AG09319 (cell line): ENCODE measurements at places on chromosomes 1 and 21.

DNA sequence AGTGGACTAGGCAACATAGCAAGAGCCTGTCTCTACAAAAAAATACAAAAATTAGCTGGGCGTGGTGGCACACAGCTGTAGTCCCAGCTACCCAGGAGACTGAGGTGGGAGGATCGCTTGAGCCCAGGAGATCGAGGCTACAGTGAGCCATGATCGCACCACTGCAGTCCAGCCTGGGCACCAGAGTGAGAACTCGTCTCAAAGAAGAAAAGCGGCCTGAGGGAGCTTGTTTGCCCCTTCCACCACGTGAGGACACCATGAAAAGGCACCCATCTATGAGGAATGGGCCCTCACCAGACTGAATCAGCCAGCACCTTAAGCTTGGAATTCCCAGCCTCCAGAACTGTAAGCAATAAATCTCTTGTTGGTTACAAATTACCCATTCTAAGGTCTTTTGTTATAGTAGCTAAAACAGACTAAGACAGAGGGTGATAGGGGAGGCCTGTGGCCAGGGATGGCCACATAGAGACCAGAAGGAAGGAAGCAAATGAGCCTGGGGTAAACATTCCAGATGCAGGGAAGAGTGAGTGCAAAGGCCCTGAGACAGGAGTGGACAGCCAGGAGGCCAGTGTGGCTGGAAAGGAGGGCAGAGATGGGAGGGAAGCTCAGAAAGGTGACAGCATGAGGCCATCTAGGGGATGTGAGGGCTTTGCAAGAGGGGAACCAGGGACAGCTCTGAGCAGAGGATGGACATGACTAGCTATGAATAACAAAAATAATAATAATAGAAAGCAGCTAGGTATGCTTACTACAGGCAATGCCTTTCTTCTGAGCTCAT lies 120.1 kb downstream of the MATN1 start:
- DNase-seq: no peak

GRCh38 chr21:29233611-29234540 lies 64.8 kb upstream of the BACH1 start:
- DNase-seq: no peak

DNA sequence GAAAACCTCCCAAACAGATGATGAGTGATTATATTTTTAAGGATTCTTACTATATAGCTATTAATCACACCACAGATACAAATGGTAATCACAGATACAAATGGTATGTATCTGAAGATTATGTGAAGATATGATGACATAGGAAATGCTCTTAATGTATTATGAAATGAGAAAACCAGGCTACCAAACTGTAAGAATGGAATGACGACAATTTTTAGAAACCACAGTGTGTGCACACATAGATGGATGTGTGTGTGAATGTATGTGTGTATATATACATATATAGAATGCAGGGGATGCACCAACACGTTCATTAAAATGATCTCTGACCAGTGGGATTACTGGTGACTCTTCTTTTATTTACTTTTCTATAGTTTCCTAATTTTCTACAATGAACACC lies 21.5 kb upstream of the ENAH start:
- no peak for DNase-seq

DNA sequence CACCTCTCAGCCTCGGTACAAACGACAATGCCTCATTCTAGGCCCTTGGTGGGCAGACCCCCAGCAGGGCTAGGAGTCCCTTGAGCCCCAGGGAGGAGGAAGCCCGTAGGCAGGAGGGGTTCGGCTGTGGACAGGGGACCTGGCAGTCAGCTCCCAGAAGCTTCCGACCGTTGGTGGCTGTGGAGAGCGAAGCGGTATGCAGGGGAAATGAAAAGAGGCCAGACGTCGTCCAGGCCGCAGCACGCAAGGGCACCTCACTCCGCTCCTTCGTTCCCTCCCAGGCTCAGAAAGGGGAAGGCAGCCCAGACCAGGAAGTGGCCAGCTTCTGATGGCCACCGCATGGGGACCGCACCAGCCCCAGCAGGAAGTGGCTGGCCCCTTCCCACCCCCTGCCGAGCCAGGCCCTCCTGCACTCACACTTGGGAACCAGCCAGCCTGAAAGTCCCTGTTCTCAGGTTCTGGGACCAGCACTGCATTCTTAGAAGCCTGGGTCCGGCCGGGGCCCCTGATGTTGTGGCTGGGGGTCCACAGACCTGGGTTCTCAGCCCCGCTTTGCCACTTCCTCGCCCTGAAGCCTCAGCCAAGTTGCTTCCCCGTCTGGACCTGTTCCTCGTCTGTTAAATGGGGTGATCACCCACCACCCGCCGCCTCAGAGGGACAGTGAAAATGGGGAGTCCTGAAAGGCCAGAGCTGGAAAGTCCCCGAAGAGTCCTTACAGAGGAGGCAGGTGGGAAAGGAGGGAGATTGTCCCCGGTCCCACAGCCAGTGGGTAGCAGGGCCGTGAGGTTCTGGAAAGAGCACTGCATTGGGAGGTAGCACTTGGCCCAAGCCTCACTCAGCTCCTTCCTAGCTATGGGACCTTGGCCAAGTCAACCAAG lies 104.0 kb upstream of the RUNX3 start:
- no peak for DNase-seq

GRCh38 chr1:186244825-186245224 lies 130.2 kb downstream of the TPR start:
- DNase-seq: no peak

DNA sequence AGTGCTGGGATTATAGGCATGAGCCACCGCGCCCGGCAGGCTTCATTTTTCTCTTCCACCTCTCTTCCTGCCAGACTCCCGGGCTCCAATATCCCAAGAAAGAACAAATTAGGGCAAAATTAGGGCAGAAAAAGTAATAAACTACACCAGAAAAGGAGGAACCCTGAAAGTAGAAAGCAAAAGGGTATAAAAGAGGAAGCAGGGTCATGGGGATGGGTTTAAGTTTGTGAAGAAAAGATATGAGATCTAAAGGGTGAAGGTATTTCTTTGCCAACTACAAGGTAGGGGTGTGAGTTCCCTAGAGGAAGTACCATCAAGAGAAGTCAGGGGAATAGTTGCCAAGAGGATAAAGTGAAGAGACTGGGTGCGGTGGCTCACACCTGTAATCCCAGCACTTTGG lies 9.9 kb downstream of the PTPN22 start:
- DNase-seq: no peak

- DNase-seq: no peak
Measured at GRCh38 chr1:167665469-167665868, 35.4 kb downstream of the RCSD1 start.

DNA sequence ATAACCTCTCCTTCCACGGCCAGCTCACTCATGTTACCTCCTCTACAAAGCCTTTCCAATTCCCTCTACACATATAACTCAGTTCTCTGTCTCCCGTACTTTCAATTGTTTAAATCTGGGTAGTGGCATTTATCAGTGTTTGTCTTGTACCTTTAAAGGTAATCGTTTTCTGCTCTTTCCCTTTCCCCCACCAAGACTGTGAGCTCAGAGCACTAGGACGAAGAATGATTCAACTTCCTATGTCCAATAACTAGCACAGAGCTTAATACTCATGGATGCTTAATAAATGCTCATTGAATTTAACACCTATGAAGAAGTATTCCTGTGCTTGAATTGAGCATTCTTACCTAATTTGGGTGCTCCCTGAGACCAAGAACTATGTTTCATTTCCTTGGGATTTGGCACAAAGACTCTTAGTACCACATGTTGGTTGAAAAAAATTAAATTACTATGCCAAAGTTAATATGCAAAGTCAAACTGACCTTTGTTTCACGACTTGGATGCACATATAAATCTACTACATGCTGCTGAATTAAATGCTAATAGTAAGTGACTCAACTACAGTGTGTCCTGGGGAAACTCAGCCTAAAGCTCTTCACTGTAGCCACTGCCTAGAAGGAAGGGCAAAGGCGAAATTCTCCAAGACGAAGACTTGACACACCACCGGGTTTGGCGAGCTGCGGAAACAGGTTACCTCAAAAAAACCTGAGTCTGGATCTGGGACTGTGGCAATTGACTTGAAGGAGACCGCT lies 30.6 kb upstream of the C1orf185 start:
- no peak for DNase-seq

GRCh38 chr1:211535346-211535745 lies 43.4 kb upstream of the RD3 start:
- no peak for DNase-seq

DNA sequence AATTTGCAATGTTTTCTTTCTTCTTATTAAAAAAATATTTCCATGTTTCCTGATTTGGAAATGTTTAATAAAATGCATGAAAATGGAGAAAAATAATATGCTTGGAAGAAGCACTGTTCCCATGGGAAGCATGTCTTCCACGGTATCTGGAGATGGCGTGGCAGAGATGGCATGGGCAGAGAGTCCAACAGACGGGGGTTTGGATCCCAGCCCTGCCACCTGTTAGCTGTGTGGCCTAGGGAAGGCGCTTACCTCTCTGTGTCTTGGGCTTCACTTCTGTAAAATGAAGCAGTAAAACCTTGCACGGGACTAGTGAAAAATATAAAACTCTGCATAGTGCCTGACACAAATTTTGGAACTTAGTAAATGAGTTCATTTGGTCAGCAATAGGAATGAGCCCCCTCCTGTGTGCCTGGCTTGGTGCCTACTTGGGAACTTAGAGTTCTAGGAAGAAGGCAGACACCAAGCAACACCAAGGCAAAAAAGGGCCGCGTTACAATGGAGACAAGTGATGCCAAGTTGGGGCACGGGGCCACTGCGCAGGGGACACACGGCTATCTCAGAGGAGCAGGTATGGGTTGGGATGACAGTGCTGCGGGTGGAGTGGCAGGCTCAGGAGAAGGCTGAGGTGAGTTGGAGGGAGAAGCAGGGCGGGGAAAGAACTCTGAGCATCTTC lies 124.2 kb downstream of the KCNN3 start:
- DNase-seq: no peak

DNA sequence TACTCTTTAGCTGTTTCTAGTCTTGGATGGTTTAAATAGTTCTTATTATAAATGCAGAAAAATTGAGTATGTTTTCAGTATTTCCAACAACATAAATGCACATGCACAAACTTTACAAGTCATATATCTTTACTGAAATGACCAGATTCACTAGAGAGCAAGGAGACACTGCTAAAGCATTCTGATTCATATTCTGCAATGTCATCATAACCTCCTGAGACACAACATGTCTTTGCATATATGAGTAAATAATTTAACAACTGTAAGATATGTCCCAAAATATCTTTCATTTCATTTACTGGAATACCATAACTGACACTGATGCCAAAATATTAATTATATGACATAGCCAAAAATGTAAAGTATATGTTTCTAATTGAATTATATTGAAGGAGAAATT lies 16.8 kb upstream of the SAMSN1 start:
- DNase-seq: no peak

- DNase-seq: no peak
Measured at GRCh38 chr1:83500531-83500930, 498.4 kb downstream of the TTLL7 start.

GRCh38 chr21:37005548-37006485 lies 685 bp upstream of the RIPPLY3 start:
- no peak for DNase-seq

DNA sequence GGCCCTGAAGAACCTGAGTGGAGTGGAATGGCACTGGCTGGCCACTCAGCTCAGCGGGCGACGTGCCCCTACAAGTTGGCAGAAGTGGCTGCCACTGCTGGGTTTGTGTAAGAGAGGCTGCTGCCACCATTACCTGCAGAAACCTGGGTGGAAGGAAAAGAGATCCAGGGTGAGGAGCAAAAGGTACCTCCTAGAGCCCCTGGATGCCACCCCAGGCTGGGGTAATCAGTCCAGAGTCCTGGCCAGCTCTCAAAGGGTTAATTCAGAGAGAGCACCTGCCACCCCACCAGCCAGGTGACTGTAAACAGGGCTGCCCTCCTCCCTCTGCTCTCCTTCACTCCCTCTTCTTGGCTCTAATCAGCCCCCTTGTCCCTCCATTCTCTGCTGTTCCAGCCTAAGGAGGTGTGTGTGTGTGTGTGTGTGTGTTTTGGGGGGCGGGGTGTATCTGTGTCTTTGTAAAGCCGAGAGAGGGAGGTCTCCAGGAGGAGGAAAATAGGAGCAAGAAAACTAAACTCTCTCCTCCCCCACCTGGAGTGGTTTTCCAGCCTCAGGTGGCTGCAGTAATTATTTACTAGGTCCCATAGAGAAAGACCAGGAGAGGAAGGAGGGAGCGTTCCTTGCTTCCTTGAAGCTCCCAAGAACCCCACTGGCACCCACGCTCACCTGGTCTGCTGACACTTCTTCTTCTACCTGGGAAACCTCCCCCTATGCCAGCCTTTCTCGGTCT lies 12.6 kb downstream of the TRIM46 start:
- no peak for DNase-seq

DNA sequence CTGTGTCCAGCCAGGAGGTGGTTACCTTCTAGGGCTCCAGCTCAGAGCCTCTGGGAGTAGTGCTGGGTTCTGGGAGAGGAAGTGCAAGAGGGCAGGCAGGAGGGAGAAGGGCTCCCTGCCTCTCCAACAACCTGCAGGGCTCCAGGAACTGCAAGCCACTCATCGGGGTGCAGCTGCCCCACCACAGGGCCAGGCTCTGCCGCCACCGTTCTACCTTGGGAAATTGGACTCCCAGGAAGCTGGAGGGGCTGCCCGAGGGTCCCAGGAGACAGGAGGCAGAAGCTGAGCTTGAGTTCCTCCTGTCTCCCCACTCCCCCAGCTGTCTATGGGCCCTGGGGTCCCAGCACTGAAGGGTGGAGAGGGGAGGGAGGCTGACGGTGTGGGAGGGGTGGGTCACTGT lies 7.4 kb upstream of the PRDM16 start:
- no peak for DNase-seq

DNA sequence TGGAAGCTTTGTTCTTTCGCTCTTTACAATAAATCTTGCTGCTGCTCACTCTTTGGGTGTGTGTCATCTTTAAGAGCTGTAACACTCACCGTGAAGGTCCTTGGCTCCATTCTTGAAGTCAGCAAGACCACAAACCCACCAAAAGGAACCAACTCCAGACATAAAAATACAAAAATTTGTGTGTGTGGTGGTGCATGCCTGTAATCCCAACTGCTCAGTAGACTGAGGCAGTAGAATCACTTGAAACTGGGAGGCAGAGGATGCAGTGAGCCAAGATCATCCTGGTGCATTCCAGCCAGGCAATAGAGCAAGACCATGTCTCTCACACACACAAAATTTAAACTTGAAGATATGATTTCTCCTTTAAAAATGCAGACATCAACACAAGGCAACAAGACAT lies 1431.7 kb upstream of the B3GALT2 start:
- DNase-seq: no peak

- DNase-seq: no peak
Measured at GRCh38 chr21:34552360-34553098, 40.5 kb upstream of the KCNE1 start.

GRCh38 chr1:155392898-155393411 lies 72.3 kb downstream of the RUSC1 start:
- no peak for DNase-seq
